Stimulated activated CD8-positive, alpha-beta memory T cell treated with anti-CD3 and anti-CD28 coated beads, Interleukin-2, amount 100 ng/mL, for 1 hour (primary cell): ENCODE measurements at places on chromosomes 2 and 18.

GRCh38 chr2:230870544-230871360 is 6.0 kb downstream of the ITM2C start:
- DNase-seq = no peak

DNA sequence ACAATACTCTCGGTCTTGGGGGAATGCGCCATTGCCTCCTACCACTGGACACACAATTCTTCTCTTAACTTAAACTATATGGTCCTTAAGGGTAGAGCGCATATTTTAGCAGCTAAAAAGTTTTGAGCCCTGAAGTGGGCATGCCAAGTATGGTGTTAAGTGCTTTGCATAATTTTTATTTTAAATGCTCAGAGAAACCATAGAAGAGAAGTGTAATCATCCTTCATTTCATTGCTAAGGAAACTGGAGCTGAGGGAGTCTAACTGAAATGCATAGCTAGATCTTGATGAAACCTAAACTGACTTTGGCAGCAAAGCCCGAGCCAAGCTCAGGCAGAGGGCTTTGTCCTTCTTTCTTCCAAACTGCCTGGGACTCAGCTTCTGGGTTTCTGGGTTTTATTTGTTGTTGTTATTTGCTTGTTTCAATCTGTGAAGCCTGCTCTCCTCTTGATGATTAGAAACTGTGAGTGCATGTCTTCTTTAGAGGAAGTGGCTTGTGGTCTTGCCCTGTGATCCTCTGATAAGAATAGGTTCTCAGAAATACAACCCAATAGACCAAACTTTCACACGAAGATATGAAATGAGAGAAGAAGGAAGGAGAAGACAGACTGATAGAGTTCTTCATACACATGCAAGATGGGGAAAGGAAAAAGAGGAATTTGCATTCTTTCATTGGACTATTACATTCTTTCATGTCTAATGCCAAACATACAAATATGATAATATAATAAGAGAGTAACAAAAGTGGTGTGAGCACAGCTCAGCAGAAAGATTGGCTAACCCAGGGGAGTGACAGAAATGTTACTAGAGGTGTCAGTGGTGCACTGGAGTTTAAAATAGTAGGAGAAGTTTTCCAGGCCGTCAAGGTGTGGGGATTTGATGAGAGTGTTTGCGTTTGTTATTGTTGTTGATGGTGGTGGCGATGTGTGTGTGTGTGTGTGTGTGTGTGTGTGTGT is 7.5 kb upstream of the RNF144A start:
- DNase-seq = no peak

DNA sequence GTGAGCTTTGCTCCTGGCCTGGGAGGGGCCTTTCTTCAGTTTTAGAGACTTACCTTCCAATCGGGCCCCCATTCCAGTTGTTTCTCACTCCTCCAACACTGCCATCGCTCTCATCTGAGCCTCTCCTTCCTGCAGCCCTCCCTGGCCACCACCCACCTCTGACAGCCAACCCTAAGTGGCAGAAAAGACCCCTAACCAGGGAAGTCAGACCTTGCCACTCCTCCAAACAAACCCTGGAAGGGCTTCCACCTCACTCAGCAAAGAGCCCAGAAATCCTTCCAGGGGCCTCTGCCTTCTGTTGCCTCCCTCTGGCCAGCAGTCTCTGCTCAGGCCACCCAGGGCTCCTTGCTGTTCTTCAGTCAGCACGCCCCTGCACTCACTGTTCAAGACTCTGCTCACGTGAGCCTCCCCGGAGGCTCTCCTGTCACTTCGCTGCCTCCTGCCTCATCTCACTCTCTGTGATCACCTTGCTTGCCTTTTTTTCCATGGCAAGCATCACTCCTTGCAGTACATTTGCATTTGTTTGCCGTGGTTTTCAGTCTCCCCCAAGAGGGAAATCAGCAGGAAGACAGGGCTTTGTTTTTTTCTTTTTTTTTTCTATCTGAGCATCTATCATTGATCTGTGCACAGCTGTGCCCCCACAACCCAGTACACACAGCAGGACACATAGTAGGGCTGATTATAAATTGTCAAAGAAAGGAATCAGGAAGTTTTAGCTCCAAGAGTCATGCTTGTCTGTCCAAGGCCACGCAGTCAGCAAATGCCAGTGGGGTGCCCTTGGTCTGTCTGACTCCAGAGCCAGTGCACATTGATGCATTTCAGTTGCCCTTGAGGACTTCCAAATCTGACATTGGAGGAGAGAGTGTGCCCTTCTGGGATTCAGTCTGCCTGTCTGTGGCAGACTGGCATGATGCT is 83.9 kb downstream of the INHBB start:
- DNase-seq = no peak

GRCh38 chr18:42113529-42114191 is 158.6 kb downstream of the PIK3C3 start:
- DNase-seq = no peak
